ENCODE measurements at places on chromosomes 13 and 19.

DNA sequence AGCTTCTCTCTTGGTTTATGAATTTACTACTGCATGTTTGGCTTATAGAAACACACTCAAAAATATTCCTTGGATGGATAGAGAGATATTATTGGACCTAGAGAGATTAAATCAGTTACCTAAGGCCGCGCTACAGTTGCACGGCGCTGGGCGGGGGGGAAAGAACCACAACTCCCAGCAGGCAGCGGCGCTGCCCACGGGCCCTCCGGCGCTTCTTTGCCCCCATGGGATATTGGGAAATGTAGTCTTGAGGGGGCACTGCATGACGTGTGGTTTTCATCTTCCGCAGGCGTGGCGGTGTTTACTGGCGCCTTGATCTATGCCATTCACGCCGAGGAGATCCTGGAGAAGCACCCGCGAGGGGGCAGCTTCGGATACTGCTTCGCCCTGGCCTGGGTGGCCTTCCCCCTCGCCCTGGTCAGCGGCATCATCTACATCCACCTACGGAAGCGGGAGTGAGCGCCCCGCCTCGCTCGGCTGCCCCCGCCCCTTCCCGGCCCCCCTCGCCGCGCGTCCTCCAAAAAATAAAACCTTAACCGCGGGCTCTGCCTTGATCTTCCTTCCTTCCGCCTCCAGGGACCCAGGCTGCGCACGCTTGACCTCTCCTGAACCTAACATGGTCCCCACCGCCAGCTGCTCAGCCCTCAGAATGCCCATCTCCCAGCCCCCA, 4.8 kb downstream of the EMP3 start:
- DNase-seq: peak; percentile 98

DNA sequence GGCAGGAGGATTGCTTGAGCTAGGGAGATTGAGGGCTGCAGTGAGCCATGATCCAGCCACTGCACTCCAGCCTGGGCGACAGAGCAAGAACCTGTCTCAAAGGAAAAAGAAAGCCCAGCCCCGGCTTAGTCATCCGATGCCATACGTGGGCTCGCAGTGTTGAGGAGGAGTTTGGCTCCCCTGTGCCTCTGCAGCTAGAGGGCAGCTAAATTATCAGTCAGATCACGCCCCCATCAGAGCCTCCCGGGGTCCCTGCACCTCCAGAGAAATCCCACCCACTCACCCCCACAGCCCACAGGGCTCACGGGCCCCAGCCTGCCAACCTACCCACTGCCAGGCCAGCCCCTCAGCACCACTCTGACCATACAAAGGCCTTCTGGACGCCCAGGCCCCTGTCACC, 27.6 kb downstream of the MAU2 start:
- DNase-seq: no peak

- DNase-seq: no peak
Observed at GRCh38 chr13:47413112-47413511, 516.3 kb upstream of the HTR2A start.

- DNase-seq: no peak
Observed at GRCh38 chr13:47409778-47410177, 512.9 kb upstream of the HTR2A start.

DNA sequence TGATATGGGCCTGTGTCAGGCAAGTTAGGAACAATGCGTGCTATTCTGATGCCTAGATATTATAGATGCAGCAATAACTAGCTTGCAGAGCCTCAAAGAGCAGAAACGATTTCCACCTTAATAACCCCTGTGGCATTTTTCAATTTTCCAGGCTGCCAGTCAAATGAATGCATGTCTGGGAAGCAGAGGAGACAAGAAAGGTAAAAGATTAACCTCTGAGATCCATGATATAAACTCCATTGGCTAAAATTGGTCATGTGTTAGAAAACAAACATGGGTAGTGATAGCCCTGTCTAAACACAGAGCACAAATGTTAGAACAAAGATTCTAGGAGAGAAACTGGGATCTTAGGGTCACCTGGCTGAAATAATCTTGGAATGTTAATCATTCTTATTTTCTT, 811.1 kb downstream of the DIAPH3 start:
- DNase-seq: no peak

DNA sequence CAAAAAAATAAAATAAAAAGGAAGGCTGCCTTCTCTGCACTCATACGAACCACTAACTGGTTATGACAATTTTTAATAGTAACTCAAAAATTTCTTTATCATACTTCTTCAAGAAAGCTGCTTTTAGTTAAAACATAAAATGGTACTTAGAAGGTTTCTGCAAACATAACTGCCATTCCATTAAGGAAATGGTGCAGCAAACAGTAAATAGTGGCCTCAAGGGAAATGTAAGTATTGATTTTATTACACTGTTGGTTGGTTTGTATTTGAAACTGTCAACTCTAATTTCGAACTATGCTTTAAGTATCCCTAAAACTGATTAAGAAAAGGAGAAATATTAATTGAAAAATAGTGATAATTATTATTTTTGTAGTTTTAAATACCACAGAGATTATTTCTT, 278.0 kb downstream of the DACH1 start:
- no peak for DNase-seq

All from MV-4-11 (cell line).